ENCODE measurements at places on chromosomes 11 and 22.

GRCh38 chr11:65920372-65920802 is 1.2 kb downstream of the DRAP1 start:
- DNase-seq = peak; percentile 19

DNA sequence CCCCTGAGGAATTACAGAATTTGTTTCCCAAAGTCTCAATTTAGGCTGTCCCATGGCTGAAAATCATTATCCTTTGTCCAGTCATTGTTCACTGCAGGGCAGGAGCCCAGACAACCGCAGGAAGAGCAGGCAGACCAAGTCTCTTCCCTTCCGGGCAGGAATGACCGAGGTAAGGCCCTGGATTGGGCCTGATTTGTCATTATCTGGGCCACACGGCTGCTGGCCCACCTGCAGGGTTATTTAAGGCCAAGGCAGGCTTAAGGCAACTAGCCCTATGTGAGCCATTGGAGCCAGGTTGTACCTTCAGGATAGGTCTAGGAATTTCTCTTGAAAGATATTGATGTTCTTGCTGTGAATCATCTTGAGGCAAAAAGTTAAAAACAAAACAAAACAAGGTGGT is 9.7 kb upstream of the IL10RA start:
- DNase-seq = no peak

DNA sequence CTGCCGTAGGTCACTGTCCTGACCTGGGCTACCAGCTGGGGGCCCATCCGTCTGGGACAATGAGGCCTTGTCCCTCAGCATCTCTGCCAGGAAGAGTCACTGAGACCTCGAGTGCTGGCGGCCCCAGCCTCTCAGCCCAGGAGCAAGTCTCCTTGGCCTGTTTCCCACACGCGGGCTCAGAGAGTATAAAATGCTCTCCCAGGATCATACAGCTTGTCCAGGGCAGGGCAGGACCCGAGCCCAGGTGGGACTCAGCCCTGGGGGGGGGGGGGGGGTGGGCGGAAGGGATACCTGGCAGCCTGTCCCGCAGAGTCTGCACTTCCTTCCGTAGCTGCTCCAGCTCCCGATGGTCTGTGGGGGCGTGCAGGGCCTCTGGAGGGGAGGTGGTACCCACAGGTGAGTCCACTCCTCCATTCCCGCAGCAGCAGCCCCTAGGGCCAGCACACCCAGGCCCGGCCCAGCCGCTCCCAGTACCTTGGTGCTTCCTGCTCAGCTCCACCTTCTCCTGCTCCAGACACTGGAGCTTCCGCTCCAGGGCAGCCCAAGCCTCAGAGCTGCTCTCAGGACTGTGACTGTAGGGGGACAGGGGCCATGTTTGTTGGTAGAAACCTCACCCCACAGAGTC is 7.9 kb downstream of the CDC42BPG start:
- DNase-seq = no peak

DNA sequence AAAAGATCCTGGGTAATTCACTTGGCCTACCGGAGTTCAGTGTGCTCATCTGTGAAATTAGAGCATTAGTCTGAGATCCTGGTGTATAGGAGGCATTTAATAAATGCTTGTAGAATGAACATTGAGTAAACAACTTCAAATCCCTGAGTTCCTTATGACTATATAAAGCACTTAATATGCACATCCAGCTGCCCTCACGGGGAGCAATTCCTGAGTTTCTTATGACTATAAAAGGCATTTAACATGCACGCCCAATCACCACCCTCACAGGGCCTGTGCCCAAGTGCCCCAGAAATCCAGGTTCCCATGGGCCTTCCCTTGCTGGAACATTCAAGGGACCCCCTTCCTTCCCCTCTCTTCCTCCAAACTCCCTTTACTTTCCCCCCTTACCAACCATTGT is 13.6 kb downstream of the DRD2 start:
- DNase-seq = no peak

GRCh38 chr11:108606495-108607160 is 13.1 kb upstream of the EXPH5 start:
- DNase-seq = no peak

GRCh38 chr11:19513253-19513652 is 199.4 kb upstream of the NAV2 start:
- DNase-seq = no peak

GRCh38 chr22:22195265-22196017 is 49.1 kb upstream of the VPREB1 start:
- DNase-seq = peak; percentile 62

DNA sequence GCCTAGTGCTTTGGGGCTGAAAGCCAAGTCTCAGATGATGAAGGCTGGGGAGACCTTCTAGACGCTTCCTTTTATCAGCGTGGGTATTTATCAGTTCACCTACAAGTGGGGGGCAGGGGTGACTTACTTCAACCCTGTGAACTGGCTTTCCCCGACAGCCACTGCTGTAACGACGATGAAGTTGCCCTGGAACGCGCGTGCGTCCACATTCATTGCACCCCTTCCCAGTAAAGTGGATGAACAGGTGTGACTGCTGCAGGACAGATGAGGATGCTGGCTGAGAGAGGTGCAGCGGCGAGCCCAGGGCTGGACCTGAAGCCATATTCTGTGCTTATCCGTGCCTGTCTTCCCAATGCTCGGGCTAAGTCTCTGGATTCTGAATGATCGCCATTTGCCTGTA is 1122.3 kb downstream of the TBC1D22A start:
- DNase-seq = no peak

Measured in GM03348 (cell line).